ENCODE measurements at places on chromosomes 1 and 21. TPM values are rescaled to one million over a fixed set of nuclear protein-coding genes. Genes with fewer than 3 reads are reported as not detected.

Gene GRIK3
- total RNA-seq, result not detected

Gene SPRR4
- not detected for total RNA-seq

Gene CD1C
- not detected for total RNA-seq

Gene MSH4
- not detected for total RNA-seq

Gene FAM229A
- 3.2 TPM for total RNA-seq

Gene SPRR3
- not detected for total RNA-seq

Gene IQGAP3
- 20.8 TPM for total RNA-seq

Gene UQCRHL
- total RNA-seq, result 6.5 TPM

Gene OR10Z1
- total RNA-seq, result not detected

Gene MAN1C1
- 0.37 TPM for total RNA-seq

Gene FALEC
- not detected for total RNA-seq

Gene CALML6
- total RNA-seq, result 0.24 TPM

Gene LYSMD1
- total RNA-seq, result 7.4 TPM

Gene RIPPLY3
- 0.71 TPM for total RNA-seq

Gene CFHR5
- not detected for total RNA-seq

Gene CFAP107
- total RNA-seq, result not detected

Gene CCDC24
- 8.9 TPM for total RNA-seq

Gene GABRD
- total RNA-seq, result 0.19 TPM

Gene KRTAP8-1
- not detected for total RNA-seq

Gene CBS
- total RNA-seq, result 11.5 TPM

Gene DNM3
- total RNA-seq, result 0.70 TPM

Gene GJA8
- total RNA-seq, result not detected

Gene ATP1A4
- not detected for total RNA-seq

Gene KIF17
- 1.4 TPM for total RNA-seq

Gene PLA2G2C
- not detected for total RNA-seq

Gene RGS18
- total RNA-seq, result not detected

Gene CELA2B
- not detected for total RNA-seq

Gene TRIM46
- 1.8 TPM for total RNA-seq

Gene SYT14
- not detected for total RNA-seq

Gene COPA
- total RNA-seq, result 94.9 TPM

Gene AMY1A
- not detected for total RNA-seq

Gene KLF17
- total RNA-seq, result 0.27 TPM

Gene CYP4B1
- total RNA-seq, result not detected

Gene RHOU
- total RNA-seq, result 4.3 TPM

Gene IGSF3
- total RNA-seq, result 20.4 TPM
